ENCODE measurements at places on chromosomes 4 and X. TPM values are rescaled to one million over a fixed set of nuclear protein-coding genes. Genes with fewer than 3 reads are reported as not detected.
A peak's percentile ranks its signal among the peaks of the same experiment; 100 is the strongest.

DNA sequence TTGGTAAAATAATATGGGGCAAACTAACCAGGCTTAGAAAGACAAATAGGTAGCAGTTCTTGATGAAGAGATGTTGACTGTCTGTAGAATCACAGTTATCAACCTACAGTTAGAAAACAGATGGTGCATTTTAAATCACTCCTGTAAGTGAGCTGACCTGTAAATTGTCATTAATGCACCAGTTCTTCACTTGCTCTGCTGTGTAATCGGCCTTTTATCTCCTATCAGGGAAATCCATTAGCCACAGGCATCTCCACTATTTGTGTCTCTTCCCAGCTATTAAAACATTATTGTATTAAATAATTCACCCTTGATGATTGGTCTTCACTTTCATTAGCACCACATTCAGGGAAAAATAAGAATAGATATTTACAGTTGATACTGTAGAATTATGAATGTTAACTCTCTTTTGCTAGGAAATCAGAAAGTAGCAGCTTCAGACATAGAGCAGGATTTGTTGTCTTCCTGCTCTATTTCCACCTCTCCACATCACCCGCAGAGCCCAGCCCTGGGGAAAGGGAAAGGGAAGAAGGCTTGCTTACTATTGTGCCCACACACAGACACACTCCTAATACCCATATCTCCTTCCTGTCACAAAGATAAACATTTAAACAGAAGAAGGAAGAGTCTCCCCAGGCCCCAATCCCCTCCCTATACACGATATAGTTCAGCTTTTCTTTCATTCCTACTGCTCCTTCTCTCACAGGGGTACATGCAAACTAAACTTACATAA is 97.1 kb downstream of the REELD1 start:
- no peak for DNase-seq

DNA sequence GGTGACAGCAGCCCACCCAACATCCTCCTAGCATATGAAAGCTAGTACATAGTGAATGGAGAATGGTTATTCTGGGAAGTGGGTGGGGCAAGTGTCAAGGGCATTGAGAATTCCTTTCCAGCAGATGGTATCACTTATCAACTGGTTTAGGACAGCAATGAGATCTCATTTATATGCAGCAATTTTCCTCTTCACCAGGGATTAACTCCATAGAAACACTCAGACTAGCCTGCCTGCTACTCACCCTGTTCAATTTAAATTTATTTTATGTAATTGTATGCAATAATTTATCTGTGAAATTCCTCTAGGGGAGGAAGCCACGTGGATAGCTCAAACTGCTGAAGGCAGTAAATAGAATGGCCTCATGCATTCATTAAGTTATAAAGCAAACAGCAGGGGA is 101.6 kb upstream of the MID1IP1 start:
- DNase-seq: no peak

EREG gene
- 9.4 TPM for total RNA-seq

DNA sequence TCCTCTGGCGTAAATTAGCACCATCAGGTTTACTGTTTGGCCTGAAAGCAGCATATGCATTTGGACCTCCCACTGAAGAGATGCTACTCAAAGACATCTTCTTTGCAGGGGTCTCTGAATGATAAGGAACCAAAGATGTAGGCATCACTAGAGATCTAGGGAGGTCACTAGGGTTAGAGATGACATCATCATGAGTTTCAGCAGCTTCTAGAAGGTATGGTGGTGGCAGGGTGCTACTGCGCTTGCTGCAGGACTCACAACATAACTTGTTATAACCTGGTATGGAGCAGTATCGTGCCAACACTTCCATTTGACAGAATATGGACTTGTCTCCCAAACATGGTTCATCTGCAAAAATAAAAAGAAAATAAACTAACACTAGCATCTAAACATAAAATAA is 251.6 kb downstream of the NPFFR2 start:
- no peak for DNase-seq

- no peak for DNase-seq
Observed at GRCh38 chrX:14864631-14865030, 8.2 kb downstream of the FANCB start.

NR3C2 gene
- 12.1 TPM for total RNA-seq

DNA sequence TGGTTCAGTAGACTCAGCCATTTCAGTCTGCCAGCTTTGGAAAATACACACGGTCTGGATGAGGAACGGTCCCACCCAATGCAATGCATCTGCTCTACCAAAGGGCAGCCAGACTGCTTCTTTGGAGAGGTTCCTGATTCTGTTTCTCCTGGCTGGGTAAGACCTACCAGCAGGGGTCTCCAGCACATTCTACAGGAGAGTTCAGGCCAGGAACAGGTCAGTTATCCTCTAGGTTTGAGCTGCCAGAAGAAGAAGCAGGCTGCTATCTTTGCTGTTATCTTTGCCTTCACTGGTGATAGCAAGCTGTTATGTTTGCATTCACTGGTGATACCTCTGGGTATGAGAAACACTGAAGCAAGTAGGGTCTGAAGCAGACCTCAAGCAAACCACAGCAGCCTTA is 45.5 kb upstream of the PBDC1 start:
- DNase-seq: no peak

GRCh38 chr4:15610855-15611254 is 44.3 kb downstream of the FBXL5 start:
- no peak for DNase-seq

DNA sequence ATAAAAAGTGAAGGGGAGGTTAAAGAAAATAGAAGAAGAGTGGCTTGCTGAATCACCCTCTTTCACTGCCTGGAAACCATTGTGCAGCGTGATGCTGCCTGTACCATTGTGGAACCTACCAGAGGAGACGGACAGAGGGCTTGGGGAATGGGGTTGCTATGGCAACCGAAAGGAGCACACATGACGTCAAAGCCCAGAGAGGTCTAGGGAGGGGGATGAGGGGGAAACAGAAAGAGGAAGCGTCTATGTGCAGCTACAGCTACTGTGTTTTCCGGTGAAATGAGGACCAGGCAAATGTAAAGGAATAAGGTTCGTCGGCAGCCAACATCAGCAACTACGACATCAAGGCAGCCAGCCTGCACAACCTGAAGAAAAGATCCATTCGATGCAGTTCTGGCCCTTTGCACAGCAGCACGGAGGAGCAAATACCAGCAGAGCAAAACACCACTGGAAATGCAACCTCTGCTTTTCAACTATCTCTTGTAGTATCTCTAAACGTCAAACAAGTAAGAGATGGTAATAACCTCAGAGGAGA is at the start of gene MAPK10:
TSS of gene MAPK10 (minus strand) at position 110 of the 535 bp plus-strand sequence.
- peak; percentile 69 for DNase-seq

DNA sequence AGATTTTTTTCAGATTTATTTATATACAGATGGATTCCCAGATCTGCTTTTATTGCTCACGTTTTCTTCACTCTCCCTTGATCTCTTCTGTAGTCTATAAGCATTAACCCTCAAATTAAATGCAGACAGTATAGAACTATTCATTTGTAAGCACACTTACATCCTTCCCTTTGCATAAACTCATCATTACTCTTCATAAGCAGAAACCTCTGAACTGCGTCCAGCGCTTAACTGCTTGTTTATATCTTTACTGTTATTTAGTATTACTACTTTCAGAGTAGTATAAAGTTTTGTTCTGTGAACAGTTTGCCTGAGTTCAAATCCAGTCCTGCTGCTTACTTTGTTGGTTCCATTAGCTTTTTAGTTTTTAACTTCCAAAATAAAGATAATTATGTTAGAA is 132.9 kb downstream of the STIM2 start:
- no peak for DNase-seq

- no peak for DNase-seq
Observed at GRCh38 chrX:13271511-13271910, 48.3 kb downstream of the ATXN3L start.

CDKN2AIP gene
- total RNA-seq: 14.0 TPM

BRS3 gene
- not detected for total RNA-seq

- DNase-seq: no peak
Observed at GRCh38 chr4:146407257-146407656, 114.5 kb downstream of the SLC10A7 start.

TACR3 gene
- 0.16 TPM for total RNA-seq

- DNase-seq: no peak
Observed at GRCh38 chr4:83686166-83686565, 150.3 kb downstream of the GPAT3 start.

- DNase-seq: no peak
Observed at GRCh38 chr4:15368856-15369255, 59.0 kb upstream of the C1QTNF7 start.

DNA sequence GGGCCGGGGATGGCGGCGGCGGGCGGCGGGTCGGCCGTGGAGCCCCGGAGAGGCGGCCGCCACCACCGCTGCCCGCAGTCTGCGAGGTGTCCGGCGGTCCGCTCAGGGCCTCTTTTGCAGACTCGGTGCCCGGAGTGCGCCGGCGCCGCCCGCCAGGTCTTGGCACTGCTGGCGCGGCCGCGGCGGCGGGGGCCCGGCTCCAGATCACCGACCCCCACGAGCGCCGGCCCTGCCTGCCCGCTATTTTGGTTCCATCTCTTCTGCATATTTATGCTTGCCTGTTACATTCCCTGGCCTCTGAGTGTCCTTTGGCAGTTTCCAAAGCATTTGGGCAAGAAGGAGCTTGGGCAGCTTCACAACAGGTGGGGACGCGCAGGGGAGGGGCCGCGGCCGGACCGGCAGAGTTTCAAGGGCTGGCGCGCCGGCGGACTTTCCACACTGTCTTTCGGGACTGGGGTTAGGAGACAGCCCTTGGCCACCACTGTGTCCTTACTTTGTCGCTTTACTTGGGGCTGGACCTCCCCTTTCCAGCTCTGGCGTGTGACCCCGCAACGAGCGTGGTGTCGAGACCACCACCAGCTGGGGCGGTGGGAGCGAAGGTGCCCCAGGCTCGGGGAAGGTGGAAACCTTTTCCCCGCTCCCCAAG is 668 bp upstream of the TAPT1 start:
- peak; percentile 76 for DNase-seq

DNA sequence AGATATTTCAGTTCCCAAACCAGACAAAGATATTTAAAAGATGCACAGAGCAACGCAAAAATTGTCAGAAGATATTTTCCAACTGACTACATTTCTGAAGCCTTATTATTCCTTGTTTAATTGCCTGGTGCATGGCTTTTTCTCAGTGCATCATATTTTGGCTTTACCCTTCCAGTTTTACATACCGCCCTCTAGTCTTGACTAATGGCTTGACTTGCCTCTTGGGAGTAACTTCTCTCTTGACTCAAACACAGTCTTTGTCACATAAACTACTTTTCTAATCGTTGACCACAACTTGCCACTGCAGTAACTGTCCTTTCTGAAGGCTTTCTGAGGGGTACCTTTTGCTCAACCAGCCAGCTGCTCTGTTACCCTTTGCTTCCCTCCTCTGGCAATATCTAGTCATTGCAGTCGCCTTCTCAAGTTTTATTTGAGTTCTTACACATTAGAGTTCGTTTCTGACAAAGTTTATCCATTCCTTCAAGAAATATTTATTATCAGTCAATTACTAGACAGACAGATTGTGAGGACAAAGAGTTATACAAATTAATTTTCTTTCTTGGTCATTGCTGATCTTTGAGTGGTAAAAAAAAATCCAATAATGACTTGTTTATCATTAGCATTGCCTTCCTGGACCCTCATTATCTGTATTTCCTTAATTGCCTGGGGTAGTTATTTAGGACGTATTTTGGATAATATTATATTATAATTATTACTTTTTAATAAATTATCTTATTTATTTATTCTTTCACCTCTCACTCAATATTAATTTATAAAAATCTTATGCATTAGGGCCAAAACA is 506.9 kb upstream of the PCDH10 start:
- no peak for DNase-seq

DNA sequence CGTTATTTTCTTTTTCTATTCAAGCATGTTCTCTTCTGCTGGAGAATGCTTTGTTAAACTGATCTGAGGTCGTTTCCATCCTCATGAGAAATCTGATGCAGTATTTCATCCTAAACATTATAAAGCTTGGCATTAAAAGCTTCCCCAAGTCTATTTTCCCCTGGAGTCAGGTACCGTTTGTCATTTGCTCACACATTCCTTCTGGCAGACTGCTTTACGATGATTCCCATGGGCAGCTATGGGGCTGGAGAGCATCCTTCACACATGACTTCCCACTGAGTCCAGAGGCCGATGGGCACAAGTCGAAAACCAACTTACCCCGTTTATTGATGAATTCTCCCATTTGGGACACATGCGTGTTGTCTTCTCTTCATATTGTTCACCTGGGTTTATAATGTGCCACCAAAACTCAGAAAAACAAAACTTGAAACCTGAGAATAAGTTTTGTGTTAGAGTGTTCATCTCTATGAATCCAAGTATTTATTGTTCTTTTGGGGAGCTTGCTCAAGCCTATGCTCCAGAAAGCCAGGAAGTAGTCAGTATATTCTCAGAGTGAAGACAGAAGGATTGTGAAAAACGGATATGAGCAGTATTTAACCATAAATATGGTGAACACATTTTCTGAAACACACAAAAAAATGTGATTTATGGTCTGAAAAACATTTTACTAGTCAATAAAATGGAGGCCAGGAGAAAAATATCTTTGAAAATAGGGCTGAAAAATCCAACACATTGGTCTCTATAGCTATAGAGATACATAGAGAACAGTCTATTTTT is 298.8 kb upstream of the NOCT start:
- DNase-seq: no peak

- DNase-seq: peak; percentile 60
Observed at GRCh38 chrX:67545893-67546495, 2.2 kb downstream of the AR start.

UGT2B15 gene
- not detected for total RNA-seq

- no peak for DNase-seq
Observed at GRCh38 chr4:82903737-82904136, 3.2 kb downstream of the THAP9 start.

DNA sequence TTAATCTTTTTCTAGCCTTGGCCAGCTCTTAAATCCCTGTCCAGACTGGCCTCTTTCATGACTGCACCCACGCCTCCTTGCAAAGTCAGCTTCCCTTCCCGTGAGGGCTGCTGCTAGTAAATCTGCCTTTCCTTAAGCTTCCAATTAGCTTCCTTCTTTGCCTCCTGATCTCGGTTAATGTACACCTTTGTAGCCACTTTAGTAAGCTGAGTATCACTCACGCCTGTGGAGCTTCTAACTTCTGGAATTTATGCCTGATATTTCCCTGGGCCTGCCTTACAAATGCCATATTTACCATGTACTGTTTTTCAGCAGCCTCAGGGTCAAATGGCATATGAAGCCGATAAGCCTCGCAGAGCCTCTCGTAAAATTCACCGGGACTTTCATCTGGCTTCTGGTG is 5.1 kb upstream of the UGT8 start:
- DNase-seq: no peak

DNA sequence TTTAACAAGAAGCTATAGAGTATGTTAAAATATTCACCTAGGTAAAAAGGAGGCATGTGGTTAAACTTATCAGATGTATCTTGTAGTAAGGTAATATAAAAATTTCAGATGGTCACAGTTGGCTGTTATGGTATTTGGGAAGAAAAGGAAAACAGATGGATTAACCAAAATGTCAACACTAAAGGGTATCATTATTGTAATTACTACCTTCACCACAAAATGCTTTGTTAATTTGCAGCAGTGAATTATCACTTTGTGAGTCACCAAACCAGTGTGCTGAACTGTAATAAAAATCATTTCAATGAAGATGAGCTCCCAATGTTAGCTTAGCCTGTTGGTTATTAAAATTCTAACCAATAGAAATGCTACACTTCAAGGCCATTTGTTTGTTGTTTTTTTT is 233.9 kb downstream of the RPA4 start:
- no peak for DNase-seq
